Activated naive CD4-positive, alpha-beta T cell treated with anti-CD3 and anti-CD28 coated beads, Interleukin-2, amount 50 U/mL, for 72 hours (primary cell): ENCODE measurements at places on chromosomes 13 and 19.

DNA sequence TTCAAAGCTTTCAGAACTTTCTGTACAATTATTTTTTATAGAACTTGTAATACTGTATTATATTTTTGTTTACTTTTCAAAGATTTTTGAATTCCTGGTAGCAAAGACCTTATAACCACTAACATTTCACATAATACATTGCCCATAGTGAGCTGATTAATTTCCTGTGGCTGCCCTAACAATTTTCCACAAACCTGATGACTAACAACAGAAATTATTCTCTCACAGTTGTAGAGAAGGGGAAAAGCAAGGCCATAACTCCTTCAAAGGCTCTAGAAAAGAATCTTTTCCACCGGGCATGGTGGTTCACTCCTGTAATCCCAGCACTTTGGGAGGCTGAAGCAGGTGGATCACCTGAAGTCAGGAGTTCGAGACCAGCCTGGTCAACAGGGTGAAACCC is 19.1 kb downstream of the KLF12 start:
- no peak for DNase-seq

- DNase-seq, result no peak
These were observed 53.0 kb downstream of the GGACT start for GRCh38 chr13:100535426-100536135.

DNA sequence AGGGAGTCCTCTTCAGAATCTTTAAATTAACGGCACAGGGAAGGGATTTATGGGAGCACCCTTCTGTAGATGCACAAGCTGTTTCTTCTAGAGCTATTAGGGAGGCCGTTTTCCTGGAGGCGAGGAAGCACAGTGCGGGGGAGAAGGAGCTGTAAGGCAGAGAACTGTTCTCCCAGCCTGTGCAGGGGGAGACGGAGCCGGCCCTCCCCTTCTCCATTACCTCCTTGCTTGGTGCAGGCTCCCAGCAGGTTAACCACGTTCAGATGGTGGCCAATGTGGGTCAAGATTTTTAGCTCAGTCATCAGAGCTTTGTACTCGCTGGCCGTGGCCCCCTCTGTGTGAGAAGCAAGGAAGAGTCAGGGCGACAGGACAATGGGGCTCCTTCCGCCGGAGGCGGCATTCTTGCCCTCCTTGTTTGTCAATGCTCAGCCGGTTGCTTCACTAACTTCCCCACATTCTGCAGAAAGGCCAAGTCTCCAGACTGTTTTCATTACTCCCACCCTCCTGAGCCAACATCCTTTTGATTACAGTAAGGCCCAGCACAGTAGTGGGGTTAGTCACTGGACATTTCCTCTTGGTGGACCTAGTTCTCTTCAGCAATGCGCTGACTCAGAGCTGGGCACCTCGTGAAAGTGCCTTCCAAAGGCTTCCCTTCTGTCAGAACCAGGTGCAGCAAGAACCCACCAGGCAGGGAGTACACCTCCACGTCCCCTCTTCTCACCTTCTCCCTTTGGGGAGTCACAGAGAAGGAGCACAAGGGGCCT is 165.4 kb downstream of the FLT1 start:
- DNase-seq, result no peak

DNA sequence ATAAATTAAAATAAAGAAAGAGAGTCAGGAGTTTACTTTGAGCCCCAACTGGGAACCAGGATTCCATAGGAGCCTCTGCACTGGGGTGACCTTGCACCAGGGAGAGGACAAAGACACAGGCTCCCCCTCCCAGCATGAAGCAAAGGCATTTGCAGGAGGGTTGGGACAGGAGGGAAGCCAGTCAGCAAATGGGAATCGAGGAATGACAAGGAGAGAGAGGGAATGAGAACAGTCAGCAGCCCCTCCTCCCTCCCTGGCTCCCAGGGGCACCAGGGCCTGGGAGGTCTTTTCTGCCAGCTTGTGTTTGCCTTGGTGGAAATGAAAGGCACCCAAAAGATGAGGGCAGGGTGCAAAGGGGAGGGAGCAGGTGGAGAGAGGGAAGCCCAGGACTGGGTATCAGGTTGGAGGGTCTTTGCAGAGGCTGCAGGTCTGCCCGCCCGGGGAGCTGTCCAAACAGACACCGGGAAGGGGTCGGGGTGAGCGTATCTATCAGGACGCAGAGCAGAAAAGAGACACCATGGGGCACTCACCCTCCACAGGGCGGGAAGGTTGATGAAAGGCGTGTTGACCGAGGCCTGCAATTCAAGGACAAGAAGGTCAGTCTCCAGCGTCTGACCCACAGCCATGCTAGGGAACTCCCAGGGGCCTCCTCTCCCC is 3.8 kb downstream of the SBSN start:
- DNase-seq, result no peak

DNA sequence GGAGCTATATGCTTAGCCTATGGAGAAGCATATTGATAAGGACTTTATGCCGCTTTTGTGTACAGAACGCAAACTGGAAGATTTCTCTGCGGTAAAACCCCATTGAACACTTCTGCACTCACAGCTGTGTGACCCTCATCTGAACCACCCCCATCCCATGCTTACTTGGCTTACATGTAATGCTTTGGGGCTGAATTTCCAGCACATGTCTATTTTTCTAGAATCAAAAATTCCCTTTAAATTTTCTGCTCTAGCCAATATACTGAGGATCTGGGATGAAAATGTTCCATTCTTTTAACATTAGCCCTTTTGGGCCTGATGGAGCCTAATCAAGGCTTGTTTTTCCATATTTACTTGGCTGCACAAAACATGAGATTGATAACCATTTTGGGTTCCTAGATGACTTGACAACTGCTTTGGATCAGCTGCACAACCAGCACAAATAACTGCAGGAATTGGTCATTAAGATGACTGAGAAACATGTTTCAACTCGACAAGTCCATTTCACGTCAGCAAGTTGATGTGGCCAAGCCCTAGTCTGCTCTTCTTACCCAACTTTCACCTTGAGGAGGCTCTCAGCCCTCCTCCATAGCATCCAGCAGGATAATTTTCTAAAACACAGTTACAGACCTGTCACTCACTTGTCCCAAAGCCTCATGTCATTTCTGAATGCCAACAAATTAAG is 52.4 kb downstream of the TNFSF11 start:
- no peak for DNase-seq

DNA sequence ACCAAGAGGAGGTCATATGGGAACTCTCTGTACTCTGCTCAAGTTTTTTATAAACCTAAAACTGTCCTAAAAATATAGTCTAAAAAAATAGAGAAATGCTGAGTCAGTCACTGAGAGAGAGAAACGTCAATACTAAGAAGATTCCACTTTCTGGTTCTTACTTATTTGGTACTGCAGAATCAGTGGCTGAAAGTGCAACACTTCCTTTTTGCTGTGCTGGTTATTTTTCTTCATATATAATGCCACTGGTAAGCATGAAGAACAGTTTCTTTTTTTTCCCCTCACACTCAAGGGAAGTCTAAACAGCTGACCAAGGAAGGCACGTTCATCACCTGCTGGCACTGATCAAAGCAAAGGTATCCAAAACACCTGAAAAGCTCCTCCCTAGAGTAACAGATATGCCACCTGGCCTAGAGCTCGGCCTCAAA is 44.3 kb upstream of the N4BP2L1 start:
- no peak for DNase-seq

DNA sequence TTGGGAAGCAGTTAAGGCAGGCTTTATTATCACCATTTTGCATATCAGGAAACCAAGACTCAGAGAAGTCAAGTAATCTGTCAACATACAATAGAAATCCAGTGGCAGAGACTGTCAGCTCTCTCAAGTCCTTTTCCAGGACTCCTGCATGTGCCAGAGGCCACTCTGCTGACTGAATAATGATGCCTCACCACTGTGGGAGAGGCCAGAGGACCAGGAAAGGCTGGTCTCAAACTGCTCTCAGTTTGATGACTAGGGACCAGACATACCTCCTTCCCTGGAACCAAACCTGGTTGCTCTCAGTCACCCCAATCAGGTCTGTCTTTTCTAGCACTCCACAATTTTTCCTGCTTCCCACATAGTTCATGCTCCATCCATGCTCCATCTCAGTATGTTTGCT is 8.0 kb downstream of the RNASEH2B start:
- no peak for DNase-seq

- DNase-seq, result no peak
These were observed 38.1 kb upstream of the KCTD15 start for GRCh38 chr19:33758541-33759013.

DNA sequence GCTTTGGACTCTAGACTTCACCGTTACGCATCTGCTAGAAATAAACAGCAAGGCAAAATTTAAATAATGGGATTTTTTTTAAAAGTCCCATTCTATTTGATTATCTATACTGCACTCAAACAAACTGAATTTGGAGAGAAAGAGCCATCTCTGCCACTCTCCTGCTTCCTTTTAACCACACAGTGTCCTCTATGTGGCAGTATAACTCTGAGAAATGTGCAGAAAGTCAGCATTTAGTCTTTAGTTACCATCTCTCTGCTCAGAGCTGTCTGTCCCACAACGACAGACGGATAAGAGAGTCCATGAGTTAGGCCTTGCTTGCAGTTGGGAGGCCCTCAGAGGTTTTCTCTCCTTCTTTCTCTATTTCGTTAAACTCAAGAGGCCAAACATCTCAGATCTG is 21.2 kb downstream of the CCNA1 start:
- no peak for DNase-seq

DNA sequence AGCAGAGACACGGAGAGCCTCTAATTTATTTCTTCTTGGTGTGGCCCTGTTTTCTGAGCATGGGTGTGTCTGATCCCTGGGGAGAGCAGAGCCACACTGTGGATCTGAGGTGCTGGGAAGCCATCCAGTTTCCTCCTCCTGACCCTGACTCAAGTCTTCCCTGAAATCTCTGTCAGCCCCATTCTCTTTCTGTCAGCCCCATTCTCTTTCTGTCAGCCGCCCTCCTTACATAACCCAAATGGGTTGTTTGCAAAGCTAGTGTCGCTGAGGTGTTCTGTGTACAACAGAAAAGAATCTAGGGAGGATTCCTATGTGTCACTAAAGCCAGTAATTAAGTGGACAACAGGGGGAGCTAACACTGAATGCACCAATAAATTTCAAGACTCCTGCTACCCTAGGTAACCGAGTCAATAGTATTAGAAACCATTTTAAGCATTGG is 50.2 kb downstream of the LRCH1 start:
- DNase-seq, result no peak

GRCh38 chr19:55353803-55354697 is 469 bp downstream of the COX6B2 start:
- no peak for DNase-seq

GRCh38 chr13:33722216-33722915 is 95.6 kb upstream of the RFC3 start:
- no peak for DNase-seq

GRCh38 chr13:72788831-72789230 is 6.9 kb downstream of the PIBF1 start:
- no peak for DNase-seq

DNA sequence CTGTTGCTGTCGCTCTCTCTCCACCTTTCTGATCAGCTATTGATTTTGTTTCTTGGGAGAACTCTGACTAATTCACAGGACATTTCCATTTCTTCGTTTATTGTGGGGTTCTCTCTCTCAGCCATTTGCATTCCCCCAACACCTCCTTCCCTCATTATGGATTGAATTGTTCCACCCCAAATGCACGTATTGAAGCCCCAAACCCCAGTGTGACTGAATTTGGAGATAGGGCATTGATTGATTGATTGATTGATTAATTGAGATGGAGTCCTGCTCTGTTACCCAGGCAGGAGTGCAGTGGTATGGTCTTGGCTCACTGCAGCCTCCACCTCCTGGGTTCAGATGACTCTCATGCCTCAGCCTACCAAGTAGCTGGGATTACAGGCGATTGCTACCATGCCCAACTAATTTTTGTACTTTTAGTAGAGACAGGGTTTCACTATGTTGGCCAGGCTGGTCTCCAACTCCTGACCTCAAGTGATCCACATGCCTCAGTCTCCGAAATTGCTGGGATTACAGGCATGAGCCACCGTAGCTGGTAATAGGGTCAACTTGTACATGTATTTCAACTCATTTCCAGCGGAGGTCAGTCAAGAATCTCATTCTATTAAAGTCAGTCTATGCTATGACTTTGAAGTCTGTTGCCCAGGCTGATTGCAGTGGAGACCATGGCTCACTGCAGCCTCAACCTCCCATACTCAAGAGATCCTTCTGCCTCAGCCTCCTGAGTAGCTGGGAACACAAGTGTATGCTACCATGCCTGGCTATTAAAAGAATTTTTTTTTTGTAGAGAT is 13.6 kb downstream of the NFILZ start:
- no peak for DNase-seq

- no peak for DNase-seq
These were observed 279 bp downstream of the DMRTC2 start for GRCh38 chr19:41845051-41845590.

DNA sequence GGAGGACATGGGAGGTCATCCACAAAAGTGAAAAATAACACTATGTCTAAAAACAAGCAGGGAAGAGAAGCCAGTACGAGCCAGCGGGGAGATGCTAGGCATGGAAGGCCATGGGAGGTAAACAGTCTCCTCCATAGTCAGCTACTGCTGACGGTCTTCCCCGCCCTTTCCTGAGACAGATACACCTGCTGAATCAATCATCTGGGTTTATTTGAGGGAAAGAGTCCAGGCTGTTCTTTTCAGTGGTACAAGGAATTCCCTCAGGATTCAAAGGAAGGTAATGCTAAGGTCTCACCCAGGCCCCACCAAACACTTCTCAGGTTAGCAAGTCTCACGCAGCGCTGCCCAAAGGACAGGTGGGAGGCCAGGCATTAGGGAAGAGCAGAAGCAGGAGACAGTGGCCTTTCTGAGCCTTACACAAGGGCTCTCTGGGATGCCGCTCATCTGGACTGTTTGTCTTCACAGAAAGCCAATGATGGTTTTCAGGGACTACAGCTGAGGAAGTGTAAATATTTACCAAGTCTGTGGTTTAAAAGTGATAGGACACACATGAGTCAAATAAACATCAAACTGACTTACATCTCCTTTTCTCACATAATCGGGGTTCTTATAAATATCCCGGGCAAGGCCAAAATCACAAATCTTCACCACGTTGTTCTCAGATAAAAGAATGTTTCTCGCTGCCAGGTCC is 173.9 kb downstream of the FLT1 start:
- DNase-seq, result no peak

- DNase-seq, result no peak
These were observed 607 bp downstream of the PLEKHJ1 start for GRCh38 chr19:2235381-2236063.

GRCh38 chr19:8355631-8356402 is 8.1 kb upstream of the ANGPTL4 start:
- DNase-seq, result peak; percentile 64

DNA sequence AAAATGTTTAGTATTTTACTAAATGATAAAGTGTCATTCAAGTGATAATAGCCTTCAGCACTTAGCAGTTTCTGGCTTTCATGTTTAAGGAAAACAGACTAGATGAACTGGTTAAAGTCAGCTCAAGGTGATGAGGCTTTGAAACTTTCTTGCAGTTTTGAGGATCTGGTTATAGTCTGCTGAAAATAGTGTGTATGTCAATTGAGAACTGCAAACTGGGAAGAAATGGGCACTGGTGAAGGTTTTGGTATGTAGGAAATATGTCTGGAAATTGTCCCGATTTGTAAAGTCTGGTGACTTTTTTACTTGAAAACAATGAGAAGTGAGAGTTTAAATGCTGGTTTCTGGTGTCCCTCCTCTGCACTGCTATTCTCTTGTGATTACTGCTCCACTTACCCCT is 36.8 kb upstream of the SOX21 start:
- no peak for DNase-seq
